H1 (cell line): ENCODE measurements at places on chromosomes 7 and 10. TPM values are rescaled to one million over a fixed set of nuclear protein-coding genes. Genes with fewer than 3 reads are reported as not detected.

- H3K4me3 ChIP-seq = no peak overlapping the region
- H3K27me3 ChIP-seq = no peaks in the 10 kb centered on the region
- H3K27ac ChIP-seq = no peak overlapping the region
- H3K36me3 ChIP-seq = no peaks in the 10 kb centered on the region
- DNase-seq = no peak
- peaks cover 13% of the 10 kb centered on the region for H3K4me1 ChIP-seq
These were observed 184.4 kb upstream of the KLF14 start for GRCh38 chr7:130918129-130919052.

Gene TET1
- polyA plus RNA-seq = 10.3 and 15.2 TPM in 2 replicates

Gene C10orf67
- polyA plus RNA-seq = 0.03 and 0.05 TPM in 2 replicates

Gene NKX2-3
- polyA plus RNA-seq = not detected in 2 replicates

DNA sequence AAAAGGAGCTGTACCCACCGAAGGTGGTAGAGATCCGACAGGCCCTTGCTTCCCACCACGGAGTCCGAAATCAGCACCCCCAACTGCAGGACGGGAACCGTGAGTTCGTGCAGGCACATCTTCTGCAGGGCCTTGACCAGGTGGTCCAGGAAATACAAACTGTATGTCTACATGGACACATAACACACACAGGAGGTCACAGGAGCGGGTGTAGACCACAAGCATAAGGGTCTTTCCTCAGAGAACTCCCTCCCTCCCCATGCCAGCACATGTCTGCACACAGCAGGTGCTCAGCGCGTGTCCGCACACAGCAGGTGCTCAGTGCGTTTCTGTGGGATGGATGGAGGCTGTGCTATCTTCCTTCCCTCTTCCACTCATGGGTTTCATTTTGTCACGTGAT lies 69.7 kb downstream of the CFAP46 start:
- DNase-seq = no peak
- no peaks in the 10 kb centered on the region for H3K4me1 ChIP-seq
- no peak overlapping the region for H3K27ac ChIP-seq
- H3K4me3 ChIP-seq = no peak overlapping the region

Gene MTURN
- polyA plus RNA-seq = 2.2 and 2.6 TPM in 2 replicates

DNA sequence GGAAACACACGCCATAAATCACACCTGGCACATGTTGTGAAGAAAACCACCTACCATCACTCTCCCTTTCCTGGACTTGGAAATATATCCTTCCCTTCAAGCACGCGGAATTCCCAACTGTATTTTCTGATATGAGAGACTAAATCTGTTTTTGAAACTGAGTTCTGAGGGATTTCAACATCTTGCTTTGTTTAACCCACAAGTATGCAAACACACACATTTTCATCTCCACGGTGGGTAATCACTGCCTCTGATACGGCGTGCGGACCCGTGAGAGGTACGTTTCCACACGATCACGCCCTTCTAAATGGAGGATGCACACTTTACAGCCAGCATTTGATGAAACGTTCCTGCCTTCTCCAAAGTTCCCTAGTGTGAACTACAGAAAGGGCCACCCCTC lies 83.4 kb downstream of the ZRANB1 start:
- no peaks in the 10 kb centered on the region for H3K27me3 ChIP-seq
- H3K4me1 ChIP-seq = peaks cover 2% of the 10 kb centered on the region
- peaks cover 46% of the 10 kb centered on the region for H3K36me3 ChIP-seq

Gene PHYHIPL
- 0.19 and 0.23 TPM in 2 replicates for polyA plus RNA-seq

- H3K4me3 ChIP-seq = no peak overlapping the region
- H3K27me3 ChIP-seq = no peaks in the 10 kb centered on the region
- no peak for DNase-seq
- no peaks in the 10 kb centered on the region for H3K4me1 ChIP-seq
- H3K36me3 ChIP-seq = no peaks in the 10 kb centered on the region
- no peak overlapping the region for H3K27ac ChIP-seq
These were observed 561.9 kb upstream of the GALNT17 start for GRCh38 chr7:70570029-70570428.

Gene KLF14
- polyA plus RNA-seq = 0.02 TPM in 1 of 2 replicates, not detected in the other

DNA sequence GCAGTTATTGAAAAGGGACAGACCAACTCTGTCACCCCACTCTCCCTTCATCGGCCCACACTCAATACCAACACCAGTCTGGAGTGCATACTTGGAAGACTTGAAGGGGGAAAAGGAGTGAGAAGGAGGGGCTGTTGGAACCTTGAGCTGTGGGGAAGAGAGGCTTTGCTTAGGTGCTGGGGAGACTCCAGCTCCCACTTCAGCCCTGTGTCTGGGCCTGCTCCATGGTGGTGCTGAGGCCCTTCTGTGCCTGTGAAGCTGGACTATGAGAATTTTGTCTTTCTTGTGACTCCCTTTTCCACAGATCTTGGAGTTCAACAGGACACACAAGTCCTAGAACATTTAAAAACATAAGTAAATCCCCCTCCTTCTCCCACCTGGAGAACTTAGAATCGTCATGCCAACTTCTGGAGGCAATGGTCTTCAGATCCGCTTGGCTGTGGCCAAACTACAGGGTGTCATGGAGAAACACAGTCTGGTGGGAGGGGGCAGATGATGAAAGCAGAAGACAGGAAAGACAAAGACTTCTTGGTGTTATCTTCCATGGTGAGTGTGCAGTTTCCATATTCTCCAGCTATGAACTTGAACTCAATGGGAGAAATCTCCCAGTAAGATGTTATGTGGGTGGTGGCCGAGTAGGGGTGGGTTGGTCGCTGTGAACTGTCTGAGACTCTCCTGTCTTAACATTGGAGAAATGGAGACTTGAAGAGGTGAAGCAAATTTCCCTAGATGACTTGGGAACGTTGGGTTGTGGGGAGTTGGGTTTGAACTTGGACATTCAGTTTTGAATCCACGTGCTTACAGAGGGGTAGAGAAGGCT lies 18.4 kb upstream of the GIMAP8 start:
- DNase-seq = no peak
- no peak overlapping the region for H3K4me3 ChIP-seq
- H3K27me3 ChIP-seq = no peaks in the 10 kb centered on the region
- no peak overlapping the region for H3K27ac ChIP-seq
- no peaks in the 10 kb centered on the region; the same call in 1 of the 2 replicates for H3K36me3 ChIP-seq

Gene ZWINT
- 44.4 and 52.1 TPM in 2 replicates for polyA plus RNA-seq

GRCh38 chr7:24825381-24825794 lies 68.1 kb upstream of the GSDME start:
- no peak overlapping the region for H3K27ac ChIP-seq
- H3K4me1 ChIP-seq = no peaks in the 10 kb centered on the region
- no peak for DNase-seq
- H3K36me3 ChIP-seq = no peaks in the 10 kb centered on the region
- no peak overlapping the region for H3K4me3 ChIP-seq
- H3K27me3 ChIP-seq = no peaks in the 10 kb centered on the region

GRCh38 chr10:14381475-14381874 lies 50.8 kb upstream of the FRMD4A start:
- H3K36me3 ChIP-seq = no peaks in the 10 kb centered on the region
- DNase-seq = no peak
- H3K27me3 ChIP-seq = no peaks in the 10 kb centered on the region

DNA sequence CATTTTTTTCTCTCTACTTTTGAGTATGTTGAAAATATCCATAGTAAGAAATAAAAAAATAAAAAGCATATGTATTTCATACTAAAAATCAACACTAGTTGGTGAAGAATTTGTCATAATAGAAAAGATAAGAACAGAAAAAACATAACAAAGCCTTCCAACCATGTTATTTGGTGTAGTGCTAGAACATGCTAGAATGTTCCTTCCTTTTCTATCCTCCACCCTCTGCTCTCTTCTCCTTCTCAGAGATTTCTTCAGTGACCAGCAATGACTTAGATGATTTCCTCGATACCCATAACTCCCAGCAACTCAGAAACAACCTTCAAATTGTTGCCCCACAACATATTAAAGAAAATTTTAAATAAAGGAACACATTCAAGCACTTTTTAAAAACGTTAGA lies 2.6 kb downstream of the ZC3HAV1 start:
- H3K36me3 ChIP-seq = no peaks in the 10 kb centered on the region
- H3K4me3 ChIP-seq = no peak overlapping the region
- H3K27ac ChIP-seq = no peak overlapping the region
- peaks cover 7% of the 10 kb centered on the region for H3K27me3 ChIP-seq
- peaks cover 9% of the 10 kb centered on the region; the same call in 1 of the 2 replicates for H3K4me1 ChIP-seq
- DNase-seq = no peak

Gene COL1A2
- 45.2 and 50.8 TPM in 2 replicates for polyA plus RNA-seq

Gene HOXA5
- polyA plus RNA-seq = not detected in 2 replicates

DNA sequence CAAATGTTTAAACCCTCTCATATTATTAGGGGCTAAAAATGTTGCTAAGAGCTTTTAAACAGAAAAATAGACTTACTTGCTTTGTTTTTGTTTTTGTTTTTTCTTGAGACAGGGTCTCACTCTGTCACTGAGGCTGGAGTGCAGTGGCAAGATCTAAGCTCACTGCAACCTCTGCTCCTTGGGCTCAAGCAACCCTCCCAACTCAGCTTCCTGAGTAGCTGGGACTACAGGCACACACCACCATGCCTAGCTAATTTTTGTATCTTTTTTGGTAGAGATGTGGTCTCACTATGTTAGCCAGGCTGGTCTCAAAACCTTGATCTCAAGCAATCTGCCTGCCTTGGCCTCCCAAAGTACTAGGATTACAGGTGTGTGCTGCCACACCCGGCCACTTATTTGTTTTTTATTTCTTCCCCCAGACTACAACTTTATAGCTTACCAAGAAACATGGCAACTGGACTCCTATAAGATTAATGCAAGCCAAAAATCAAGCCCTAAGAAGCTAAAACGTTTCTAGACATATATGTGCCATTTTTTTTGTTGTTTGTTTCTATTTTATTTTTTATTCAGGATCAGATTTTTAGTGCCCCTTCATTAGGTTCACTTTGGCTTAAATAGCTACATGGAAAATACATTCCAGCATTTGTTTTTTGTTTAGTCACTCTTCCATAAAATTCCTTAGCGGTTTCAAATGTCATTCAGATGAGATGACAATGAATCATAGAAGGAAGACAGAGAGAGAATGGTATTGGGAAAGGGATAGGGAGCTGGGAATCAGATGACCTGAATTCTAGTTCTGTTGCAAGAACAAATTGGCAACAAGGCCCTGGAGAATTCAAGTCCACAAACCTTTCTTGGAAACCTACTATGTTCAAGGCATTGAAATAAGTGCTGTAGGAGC lies 163.4 kb upstream of the MKLN1 start:
- no peaks in the 10 kb centered on the region for H3K4me1 ChIP-seq
- no peak overlapping the region for H3K27ac ChIP-seq
- no peaks in the 10 kb centered on the region for H3K27me3 ChIP-seq
- H3K36me3 ChIP-seq = no peaks in the 10 kb centered on the region
- H3K4me3 ChIP-seq = no peak overlapping the region
- DNase-seq = no peak

Gene CRHR2
- polyA plus RNA-seq = 0.99 and 1.3 TPM in 2 replicates

DNA sequence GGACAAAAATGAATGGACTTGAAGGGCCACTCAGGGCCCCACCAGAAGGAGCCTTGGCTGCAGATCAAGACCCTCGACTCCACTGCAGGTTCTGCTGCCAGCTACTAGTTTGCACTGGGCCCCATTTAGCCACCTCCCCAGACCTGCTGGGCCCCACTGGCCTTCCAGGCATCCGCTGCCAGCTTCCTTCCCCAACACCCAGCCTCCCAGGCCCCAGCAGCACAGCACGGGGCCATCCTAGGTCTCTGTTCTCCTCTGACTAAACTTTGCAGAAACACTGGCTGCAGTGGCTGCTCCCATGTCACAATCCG lies 277.4 kb upstream of the KLF14 start:
- no peak for DNase-seq
- H3K36me3 ChIP-seq = no peaks in the 10 kb centered on the region
- H3K27ac ChIP-seq = no peak overlapping the region
- H3K27me3 ChIP-seq = no peaks in the 10 kb centered on the region
- no peak overlapping the region for H3K4me3 ChIP-seq

Gene MALRD1
- polyA plus RNA-seq = 0.28 and 0.35 TPM in 2 replicates

GRCh38 chr7:142328551-142328950 lies 70.7 kb upstream of the PRSS58 start:
- no peaks in the 10 kb centered on the region for H3K27me3 ChIP-seq
- no peak overlapping the region for H3K27ac ChIP-seq
- no peaks in the 10 kb centered on the region for H3K36me3 ChIP-seq
- H3K4me3 ChIP-seq = no peak overlapping the region

DNA sequence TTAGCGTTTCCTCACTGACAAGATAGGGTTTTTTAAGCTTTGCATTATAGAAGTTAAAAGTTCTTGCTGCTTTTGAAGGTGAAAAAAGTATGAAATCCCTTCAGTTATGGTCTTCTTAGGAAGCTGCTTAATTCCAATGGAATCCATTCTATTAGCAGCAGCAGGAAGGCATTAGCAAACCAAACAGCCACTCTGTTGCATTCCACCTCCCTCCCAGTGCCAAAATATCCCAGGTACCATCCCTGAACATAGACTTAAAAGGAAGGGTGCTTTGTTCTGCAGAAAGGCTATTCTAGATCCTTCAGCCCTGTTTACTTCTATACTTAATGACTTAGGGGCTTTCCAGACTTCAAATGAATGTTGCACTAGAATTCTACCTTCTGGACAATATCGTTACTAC lies 23.8 kb downstream of the ENO4 start:
- DNase-seq = no peak
- no peak overlapping the region for H3K27ac ChIP-seq
- H3K27me3 ChIP-seq = peaks cover 1% of the 10 kb centered on the region
- H3K36me3 ChIP-seq = no peaks in the 10 kb centered on the region
- H3K4me1 ChIP-seq = peaks cover 1% of the 10 kb centered on the region; the same call in 1 of the 2 replicates
- peak overlapping the region; percentile 11; the same call in 1 of the 2 replicates for H3K4me3 ChIP-seq

Gene TUBB8
- polyA plus RNA-seq = 1.4 and 3.0 TPM in 2 replicates

GRCh38 chr7:85673876-85674275 lies 487.0 kb upstream of the SEMA3D start:
- no peak overlapping the region for H3K27ac ChIP-seq
- no peak overlapping the region for H3K4me3 ChIP-seq
- no peak for DNase-seq
- no peaks in the 10 kb centered on the region for H3K4me1 ChIP-seq
- no peaks in the 10 kb centered on the region for H3K36me3 ChIP-seq

Gene ECHDC3
- polyA plus RNA-seq = 15.6 and 19.1 TPM in 2 replicates

GRCh38 chr7:159094023-159094740 lies 50.5 kb downstream of the VIPR2 start:
- H3K36me3 ChIP-seq = no peaks in the 10 kb centered on the region
- H3K27me3 ChIP-seq = no peaks in the 10 kb centered on the region
- no peaks in the 10 kb centered on the region for H3K4me1 ChIP-seq
- H3K4me3 ChIP-seq = no peak overlapping the region
- peak; percentile 30 for DNase-seq

GRCh38 chr7:2931034-2931415 lies 86.9 kb upstream of the GNA12 start:
- DNase-seq = no peak
- no peaks in the 10 kb centered on the region for H3K4me1 ChIP-seq
- H3K36me3 ChIP-seq = no peaks in the 10 kb centered on the region
